ENCODE measurements at places on chromosomes 1 and 21.

DNA sequence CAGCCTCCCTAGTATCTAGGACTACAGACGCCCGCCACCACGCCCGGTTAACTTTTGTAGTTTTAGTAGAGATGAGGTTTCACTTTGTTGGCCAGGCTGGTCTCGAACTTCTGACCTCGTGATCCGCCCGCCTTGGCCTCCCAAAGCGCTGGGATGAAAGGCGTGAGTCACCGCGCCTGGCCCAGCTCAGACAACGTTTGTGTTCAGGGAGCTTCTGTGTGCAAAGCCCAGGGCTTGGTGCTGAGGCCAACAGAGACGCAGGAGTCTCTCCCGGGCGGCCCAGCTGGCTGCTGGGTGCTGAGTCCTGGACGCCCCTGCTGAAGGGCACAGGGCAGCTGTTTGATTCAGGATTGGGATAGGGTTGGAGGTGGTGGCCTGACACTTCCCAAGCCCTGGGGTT, 3.0 kb downstream of the PRKCZ start:
- no peak for DNase-seq

DNA sequence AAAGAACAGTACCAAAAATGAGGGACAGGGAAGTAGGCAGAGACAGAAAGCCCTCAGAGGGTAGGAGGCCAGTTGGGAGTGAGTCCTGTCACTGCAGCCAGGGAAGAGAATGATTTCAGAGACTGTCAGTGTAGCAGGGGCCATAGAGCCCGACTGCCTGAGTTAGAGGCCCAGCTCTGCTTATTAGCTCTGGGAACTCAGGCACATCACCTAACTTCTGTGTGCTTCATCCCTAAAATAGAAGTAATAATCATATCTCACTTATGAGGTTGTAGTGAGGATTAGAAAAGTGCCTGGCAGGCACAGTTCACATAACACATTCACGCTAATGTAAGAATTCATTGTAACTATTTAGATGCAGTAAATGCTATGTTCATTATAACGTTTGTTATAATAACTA, 18.3 kb downstream of the NPL start:
- DNase-seq = no peak

- no peak for DNase-seq
These were observed 126.1 kb downstream of the TRABD2B start for GRCh38 chr1:47870946-47871676.

GRCh38 chr1:1984560-1985070, 19.0 kb downstream of the CFAP74 start:
- no peak for DNase-seq

DNA sequence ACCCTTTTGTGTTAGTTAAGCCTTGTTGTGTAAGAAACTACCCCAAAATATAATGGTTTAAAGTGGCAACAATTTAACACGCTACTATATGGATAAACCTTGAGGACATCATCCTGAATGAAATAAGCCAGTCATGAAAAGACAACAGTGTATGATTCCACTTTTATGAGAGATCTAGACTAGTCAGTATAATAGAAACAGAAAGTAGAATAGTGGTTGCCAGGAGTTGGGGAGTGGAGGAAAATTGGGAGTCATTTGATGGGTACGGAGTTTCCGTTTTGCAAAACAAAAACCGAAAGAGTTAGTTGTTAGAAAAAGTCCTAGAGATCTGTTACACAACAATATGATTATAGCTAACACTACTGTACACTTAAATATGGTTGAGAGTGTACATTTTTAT, 16.0 kb upstream of the CHIA start:
- no peak for DNase-seq

- DNase-seq = no peak
These were observed 484.8 kb upstream of the RUNX1 start for GRCh38 chr21:35533893-35534292.

GRCh38 chr1:25707280-25708016, 90.9 kb downstream of the MAN1C1 start:
- no peak for DNase-seq

DNA sequence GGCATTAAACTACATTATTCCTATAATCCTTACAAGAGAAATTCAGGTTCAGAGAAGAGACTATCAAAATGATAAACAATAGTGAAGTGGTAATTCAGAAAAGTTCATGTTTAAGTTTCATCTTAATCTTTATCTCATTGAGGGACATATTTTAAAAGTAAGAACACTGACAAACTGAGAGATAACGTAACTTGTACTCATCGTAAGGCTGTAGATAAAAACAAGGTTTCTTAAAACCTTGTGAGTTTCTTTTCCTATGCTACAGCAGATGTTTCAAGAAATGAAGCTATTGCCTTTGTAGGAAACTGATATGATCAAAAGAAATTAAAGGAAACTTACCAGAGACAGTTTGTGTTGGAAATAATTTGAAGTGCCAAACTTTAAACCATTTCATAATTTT, 65.0 kb downstream of the RERE start:
- DNase-seq = no peak

DNA sequence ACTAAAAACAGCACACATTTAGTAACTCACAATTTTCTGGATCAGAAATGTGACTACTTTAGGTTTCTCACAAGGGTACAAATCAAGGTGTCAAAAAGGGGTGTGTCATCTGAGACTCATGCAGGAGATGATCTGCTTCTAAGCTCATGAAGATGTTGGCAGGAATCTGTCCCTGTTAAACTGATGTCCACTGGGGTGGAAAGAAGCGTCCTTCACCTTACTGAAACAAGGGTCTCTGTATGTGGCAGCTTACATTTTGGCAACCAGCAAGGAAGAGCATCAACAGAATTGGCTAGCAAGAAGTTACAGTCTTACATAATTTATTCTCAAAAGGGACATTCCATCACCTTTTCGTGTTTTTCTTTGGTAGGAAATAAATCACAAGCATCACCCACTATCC, 1223.8 kb downstream of the AMY1C start:
- no peak for DNase-seq

- DNase-seq = no peak
These were observed 116.0 kb downstream of the ASTN1 start for GRCh38 chr1:177048314-177049069.

DNA sequence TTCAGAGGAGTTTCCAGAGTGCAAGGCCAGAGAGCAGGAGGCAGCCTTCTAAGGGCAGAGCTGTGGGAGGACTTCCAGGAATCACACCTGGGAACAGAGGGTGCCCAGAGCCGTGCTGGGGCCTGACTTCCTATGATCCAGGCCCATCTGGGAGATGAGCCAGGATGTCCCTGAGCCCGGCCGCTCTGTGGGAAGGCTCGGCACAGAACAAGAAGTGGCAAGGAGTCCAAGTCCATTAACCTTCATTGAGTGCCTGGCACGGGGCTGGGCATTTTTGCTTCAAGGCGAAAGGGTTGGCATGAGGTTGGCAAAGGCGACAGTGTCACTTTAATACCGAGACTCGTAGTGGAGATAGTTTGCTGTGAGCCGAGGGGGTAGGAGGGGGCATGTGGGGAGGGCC, 18.2 kb downstream of the TMEM201 start:
- no peak for DNase-seq

GRCh38 chr1:60415696-60416095, 342.1 kb upstream of the C1orf87 start:
- DNase-seq = no peak

DNA sequence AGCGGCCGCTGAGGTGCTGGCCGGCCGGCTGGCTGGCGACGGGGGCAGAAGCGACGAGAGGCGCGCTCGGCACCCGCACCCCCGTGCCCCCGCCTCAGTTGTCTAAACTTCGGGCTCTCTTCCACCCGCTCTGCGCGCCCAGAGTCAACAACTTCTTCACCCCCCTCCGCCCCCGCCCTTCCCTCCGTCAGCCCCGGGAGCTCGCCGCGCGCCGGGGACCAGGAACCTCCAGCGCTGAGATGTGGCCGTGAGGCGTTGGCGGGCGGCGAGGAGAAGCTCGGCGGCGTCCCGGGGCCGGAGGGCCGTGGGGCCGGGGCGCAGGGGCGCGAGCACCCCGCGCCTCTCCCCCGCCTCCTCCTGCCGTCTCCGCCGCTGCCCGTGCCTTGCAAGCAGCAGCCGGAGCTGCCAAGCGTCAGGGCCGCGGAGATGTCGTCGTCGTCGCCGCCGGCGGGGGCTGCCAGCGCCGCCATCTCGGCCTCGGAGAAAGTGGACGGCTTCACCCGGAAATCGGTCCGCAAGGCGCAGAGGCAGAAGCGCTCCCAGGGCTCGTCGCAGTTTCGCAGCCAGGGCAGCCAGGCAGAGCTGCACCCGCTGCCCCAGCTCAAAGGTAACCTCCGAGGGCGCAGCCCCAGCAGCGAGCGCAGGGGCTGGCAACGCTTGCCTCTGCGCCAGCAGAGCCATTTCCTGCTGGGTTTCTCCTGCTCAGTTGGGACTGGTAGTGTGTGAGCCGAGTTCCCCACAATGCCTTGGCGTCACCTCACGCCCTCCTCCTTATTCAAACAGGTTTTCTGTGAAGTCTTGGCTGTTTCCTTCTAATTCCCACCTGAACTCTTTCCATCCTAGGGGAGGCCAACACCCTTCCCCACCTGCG, 710 bp downstream of the PPP2R5A start:
- DNase-seq = peak; percentile 92

DNA sequence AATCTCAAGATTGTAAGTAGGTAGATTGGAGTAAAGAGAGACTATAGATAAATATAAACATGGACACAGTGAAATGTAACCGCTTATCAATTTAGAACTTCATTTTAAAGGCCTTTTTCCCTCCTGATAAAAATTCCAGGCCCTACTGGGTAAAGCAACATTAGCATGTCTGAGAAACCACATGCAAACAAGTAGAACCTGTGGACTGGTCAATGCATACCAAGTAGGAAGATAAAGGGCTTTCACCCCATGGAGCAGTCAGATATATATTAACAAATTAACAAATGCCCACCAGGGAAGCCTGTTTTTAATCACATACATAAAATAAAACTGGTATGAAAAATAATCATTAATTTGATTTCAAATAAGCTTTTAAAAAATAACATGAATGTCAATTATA, 8.1 kb downstream of the DPH5 start:
- DNase-seq = no peak

- DNase-seq = no peak
These were observed 167.2 kb downstream of the FMN2 start for GRCh38 chr1:240258910-240259309.

- DNase-seq = no peak
These were observed 118.5 kb downstream of the ITSN1 start for GRCh38 chr21:33760641-33761440.

GRCh38 chr1:206503591-206504362, 3.6 kb upstream of the RASSF5 start:
- no peak for DNase-seq

GRCh38 chr1:14296795-14297194, 301.7 kb upstream of the KAZN start:
- no peak for DNase-seq

DNA sequence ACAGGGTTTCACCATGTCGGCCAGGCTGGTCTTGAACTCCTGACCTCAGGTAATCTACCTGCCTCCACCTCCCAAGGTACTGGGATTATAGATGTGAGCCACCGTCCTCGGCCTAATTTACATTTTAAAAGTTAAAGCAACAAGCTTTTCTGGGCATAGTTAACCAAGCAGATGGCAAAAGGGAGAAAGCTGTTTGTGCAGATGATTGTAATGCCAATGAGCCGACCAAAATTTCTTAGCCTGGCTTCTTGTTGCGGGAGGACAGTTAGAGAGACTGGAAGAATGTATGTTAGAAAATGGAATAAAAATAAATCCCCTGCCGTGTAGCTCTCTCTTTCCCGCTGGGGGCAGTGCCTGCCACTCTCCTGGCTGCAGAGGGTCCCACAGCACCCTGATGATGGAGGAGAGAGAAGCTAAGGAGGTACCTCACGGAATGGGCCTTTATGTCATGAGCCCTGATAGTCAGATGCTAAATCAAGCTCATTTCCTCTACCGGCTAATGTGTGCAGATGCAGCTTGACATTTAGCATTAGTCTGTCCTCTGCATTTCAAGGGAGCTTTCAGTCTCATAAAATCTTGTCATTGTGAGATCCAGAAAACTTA, 87.2 kb downstream of the HHAT start:
- DNase-seq = no peak

DNA sequence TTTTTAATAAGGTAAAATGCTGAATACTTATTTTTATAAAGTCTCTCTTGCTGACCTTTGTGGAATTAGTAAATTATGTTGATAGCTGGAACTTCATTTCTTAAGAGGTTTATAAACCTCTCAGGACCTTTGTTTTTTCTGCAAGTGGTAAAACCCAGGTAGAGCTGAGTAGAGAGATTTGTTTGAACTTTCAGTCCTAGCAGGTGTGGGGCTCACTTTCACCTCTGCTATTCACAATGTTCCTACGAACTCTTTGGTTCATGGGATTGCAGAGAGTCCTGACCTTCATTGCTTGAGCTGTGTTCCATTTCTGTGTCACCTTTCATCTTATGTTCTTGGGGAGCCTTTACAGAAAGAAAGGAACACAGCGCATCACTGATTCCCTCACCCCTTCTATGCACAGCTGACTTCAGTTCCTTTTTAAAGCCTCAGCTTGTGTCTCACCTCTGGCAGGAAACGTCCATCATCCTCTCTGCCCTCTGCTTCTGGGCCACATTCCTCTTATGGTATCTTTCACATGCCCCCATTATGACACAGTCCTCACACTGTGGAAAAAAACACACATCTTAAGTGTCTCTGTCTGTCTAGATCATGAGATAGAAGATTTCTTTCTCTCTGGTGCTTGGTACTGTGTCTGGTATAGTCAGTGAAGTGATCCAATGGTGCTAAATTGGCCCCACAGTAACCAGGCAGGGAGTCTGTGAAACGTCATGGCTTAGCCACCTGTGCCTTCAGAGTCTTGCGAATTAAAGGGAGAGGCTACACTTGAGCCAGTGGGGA, 262.5 kb upstream of the B3GALT2 start:
- no peak for DNase-seq

DNA sequence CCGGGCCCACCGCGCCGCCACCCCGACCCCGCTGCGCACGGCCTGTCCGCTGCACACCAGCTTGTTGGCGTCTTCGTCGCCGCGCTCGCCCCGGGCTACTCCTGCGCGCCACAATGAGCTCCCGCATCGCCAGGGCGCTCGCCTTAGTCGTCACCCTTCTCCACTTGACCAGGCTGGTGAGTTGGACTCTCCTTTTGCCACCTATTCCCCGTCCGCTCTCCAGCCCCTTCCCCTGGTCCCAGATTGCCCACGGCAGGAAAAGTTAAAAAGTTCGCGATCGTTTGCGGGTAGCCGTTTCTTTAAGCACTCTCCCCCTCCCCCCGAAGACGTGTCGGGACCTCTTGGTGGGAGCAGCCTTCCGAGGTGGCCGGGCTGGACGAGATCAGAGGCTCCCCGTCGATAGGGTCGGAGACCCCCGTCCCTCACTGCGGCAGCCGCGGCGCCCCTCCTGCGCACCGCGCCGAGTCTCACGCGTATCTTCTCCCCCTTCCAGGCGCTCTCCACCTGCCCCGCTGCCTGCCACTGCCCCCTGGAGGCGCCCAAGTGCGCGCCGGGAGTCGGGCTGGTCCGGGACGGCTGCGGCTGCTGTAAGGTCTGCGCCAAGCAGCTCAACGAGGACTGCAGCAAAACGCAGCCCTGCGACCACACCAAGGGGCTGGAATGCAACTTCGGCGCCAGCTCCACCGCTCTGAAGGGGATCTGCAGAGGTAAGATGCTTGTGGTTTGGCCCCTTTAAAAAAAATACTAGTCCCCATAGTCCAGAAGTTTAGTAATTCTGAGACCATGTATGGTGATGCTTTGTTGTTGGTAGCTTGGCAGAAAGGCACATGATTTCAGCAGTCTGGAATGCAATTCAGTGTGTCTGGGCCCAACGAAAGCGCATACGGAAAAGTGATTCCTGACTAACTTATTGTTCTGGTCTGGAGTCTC, 576 bp downstream of the CCN1 start:
- peak; percentile 92 for DNase-seq

All from upper lobe of right lung (tissue), 1 donor.